ENCODE measurements at places on chromosomes 1 and 21. TPM values are rescaled to one million over a fixed set of nuclear protein-coding genes. Genes with fewer than 3 reads are reported as not detected.

- H3K36me3 ChIP-seq: no peaks in the 10 kb centered on the region
- DNase-seq: no peak
- H3K27me3 ChIP-seq: no peaks in the 10 kb centered on the region
- H3K4me1 ChIP-seq: peaks cover 26% of the 10 kb centered on the region
- peak overlapping the region; percentile 96 for H3K27ac ChIP-seq
These were observed 13.4 kb upstream of the SKI start for GRCh38 chr1:2214541-2215241.

DNA sequence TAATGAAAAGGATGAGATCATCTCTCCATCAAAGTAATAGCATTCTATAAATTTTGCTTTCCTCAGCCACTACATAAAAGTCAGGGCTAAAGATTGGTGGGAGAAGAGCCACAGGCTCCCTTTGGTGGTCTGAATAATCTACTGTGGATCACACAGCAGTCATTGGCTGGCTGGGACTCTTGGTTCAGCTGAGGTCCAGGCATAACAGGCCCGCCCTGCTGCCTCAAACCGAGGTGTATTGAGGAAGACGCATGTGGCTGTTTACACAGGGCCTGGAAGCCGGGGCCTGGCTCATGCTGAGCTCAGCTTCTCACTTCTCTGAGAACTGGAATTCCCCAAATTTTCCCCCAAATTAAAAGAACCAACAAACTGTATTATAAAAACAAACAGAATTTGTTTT lies 139.2 kb downstream of the PTPRC start:
- no peaks in the 10 kb centered on the region for H3K27me3 ChIP-seq
- no peaks in the 10 kb centered on the region for H3K36me3 ChIP-seq
- DNase-seq: no peak

- H3K27me3 ChIP-seq: no peaks in the 10 kb centered on the region
- H3K27ac ChIP-seq: no peak overlapping the region
- H3K36me3 ChIP-seq: no peaks in the 10 kb centered on the region
- no peak for DNase-seq
- H3K4me1 ChIP-seq: no peaks in the 10 kb centered on the region
- H3K4me3 ChIP-seq: no peak overlapping the region
These were observed 675 bp downstream of the TMCO2 start for GRCh38 chr1:40248412-40248811.

C1QTNF12 gene
- total RNA-seq: 0.38 TPM

MROH9 gene
- total RNA-seq: not detected
